ENCODE measurements at places on chromosomes 16 and 17.
A peak's percentile ranks its signal among the peaks of the same experiment; 100 is the strongest.

GRCh38 chr17:44774271-44775135 lies 15.7 kb downstream of the ADAM11 start:
- H3K4me3 ChIP-seq: peak overlapping the region; percentile 96
- DNase-seq: peak; percentile 97
- no peak overlapping the region for H3K27ac ChIP-seq
- peaks cover 10% of the 10 kb centered on the region for H3K27me3 ChIP-seq
- H3K4me1 ChIP-seq: peaks cover 16% of the 10 kb centered on the region
- no peaks in the 10 kb centered on the region for H3K36me3 ChIP-seq

- peak within 1 kb of the TSS; percentile 98 for H3K4me3 ChIP-seq
- H3K27me3 ChIP-seq: no peaks in the 10 kb centered on the region
- peak within 1 kb of the TSS; percentile 91 for H3K27ac ChIP-seq
- peak; percentile 56 for DNase-seq
- peaks cover 23% of the 10 kb centered on the region for H3K36me3 ChIP-seq
Observed at GRCh38 chr17:78130437-78131101, at the start of gene TMC8. Gene TMC8 (plus strand): TSS chr17:78130771. CDS start chr17:78131589, 818 bp downstream.

DNA sequence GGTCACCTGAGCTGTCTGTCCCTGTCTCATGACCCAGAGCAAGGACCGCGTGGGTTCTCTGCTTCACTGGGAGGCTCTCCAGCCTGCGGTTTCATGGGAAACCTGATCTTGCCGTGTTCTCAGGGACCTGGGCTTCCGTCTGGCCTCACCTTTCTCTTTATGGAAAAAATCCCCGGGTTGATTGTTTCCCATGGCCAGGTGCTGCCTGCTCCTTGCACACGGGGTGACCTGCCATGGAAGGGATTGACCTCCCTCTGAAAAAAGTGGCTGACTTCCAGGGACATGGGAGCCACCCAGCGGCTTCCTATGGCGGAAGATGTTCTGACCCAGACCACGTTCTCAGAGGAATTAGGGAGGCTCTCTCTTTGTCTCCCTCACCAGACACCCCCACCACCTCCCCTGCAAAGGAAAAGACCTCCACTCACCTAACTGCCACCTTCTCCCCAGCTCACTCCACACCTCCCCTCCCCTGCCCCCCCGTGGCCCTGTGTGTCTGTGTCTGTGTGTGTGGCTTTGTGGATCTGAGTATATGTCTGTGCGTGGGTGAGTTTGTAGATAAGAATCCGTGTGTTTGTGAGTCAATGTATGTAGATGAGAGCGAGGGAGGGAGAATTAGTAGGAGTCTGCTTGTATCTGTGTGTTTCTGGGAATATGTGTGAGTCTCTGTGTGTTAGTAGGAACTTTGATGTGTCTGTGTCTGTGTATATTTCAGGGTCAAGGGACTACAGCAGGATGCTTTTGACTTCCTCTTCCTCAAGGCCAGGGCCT lies 154.6 kb downstream of the NTN1 start:
- H3K4me1 ChIP-seq: peaks cover 5% of the 10 kb centered on the region
- no peak overlapping the region for H3K4me3 ChIP-seq
- no peak for DNase-seq
- H3K36me3 ChIP-seq: peaks cover 3% of the 10 kb centered on the region
- no peak overlapping the region for H3K27ac ChIP-seq
- peaks cover 6% of the 10 kb centered on the region for H3K27me3 ChIP-seq

GRCh38 chr17:860805-861204 lies 78.7 kb downstream of the MRM3 start:
- no peak overlapping the region for H3K27ac ChIP-seq
- no peaks in the 10 kb centered on the region for H3K36me3 ChIP-seq
- no peaks in the 10 kb centered on the region for H3K4me1 ChIP-seq

GRCh38 chr16:22013486-22013885 lies 5.6 kb downstream of the MOSMO start:
- DNase-seq: no peak
- H3K36me3 ChIP-seq: no peaks in the 10 kb centered on the region
- H3K4me3 ChIP-seq: no peak overlapping the region
- H3K4me1 ChIP-seq: peaks cover 34% of the 10 kb centered on the region
- no peak overlapping the region for H3K27ac ChIP-seq
